ENCODE measurements at places on chromosomes 13 and 19.

- no peak for DNase-seq
Observed at GRCh38 chr19:17579661-17580244, 24.3 kb downstream of the COLGALT1 start.

DNA sequence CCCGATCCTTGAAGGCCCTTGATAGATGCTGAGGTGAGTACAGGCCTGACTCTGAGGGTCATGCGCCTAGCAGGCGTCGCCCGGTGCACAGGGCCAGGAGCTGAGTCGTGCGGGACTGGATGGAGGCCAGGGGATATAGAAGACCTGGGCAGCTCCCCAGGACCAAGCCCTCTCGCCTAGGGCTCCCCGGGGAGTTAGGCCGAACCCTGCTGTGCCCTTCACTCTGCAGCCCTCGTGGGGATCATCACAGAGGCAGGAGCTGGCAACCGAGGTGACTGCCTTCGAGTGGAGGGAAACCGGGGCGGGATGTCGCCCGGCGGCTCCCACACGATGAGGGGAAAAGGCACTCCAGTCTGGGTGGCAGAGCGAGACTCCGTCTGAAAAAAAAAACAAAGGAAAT, 11.7 kb downstream of the CSNK1G2 start:
- no peak for DNase-seq

DNA sequence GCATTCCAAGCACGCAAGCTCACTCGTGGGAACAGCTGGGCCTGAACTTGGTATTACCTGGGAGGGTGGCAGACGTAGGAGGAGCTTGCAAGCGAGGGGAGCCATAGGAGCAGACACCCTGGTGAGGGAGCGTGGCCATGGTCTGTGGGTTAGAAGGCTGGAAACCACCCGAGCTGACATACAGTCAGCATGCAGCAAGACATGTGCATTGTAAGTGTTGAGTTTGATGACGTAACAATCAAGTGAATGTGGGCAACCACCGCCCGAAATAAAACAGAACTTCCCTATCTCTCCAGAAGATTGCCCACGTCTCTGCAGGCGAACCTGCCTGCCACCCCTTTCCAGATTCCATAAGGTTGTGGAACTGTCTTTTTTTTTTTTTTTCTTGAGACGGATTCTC, 26.8 kb downstream of the UBXN6 start:
- no peak for DNase-seq

DNA sequence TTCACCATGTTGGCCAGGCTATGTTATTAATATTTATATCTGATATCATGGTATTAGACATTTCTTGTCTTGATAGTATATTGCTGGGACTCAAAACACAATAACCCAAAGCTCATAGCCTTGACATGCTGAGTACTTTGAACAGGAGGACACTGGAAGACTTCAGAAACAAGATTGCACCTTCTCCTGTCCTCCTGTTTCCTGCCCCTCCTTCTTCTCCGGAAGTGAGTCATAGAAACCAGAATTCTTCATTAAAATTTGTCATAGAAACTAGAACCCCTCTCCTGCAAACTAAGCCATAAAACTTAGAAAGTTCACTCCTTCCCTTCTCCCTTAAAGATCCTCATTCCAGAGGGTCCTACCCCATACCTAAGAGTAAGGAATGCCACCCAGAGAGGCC, 400.2 kb downstream of the SLITRK5 start:
- DNase-seq, result no peak

GRCh38 chr19:13033819-13034611, 38.7 kb downstream of the NFIX start:
- peak; percentile 11 for DNase-seq

GRCh38 chr19:31253526-31254179, 95.6 kb downstream of the TSHZ3 start:
- no peak for DNase-seq

GRCh38 chr19:15104003-15104402, 3.2 kb upstream of the SYDE1 start:
- no peak for DNase-seq

GRCh38 chr13:34421858-34422475, 520.1 kb upstream of the NBEA start:
- DNase-seq, result no peak

- peak; percentile 61 for DNase-seq
Observed at GRCh38 chr13:113758651-113759524, at the start of gene TMEM255B. Gene TMEM255B, plus strand, starts transcription at chr13:113759226. Its CDS starts 44 bp downstream, at chr13:113759270.

DNA sequence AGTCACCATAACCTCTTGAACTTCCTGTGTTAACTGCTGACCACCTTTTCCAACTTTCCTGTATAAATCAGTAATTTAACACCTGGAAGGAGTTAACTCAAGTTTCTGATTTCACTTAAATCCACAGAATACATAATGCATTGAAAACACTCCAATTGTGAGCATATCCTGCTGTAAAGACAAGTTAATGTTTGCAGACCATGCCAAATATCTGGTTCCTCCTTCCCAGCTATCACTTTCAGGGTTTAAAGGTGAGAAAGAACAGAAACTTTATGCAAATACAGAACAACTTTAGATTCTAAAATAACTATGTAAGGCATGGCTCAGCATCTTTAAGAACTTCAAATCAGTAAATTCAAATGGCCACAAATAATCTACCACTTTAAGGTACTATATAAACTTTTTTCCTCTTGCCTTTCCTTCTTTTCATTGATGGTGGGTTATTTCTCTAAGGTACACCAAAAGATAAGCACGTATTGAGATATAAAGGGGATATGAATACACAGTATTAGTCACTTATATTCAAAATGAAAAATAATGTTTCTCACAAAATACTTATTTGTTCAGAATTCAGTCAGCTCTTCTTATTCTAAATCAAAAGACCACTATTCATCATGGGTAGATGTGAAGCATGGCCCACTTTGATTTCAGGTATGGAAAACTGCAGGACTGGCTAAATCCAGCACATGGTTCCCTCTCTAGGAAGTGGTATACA, 6.6 kb upstream of the TPTE2 start:
- no peak for DNase-seq

DNA sequence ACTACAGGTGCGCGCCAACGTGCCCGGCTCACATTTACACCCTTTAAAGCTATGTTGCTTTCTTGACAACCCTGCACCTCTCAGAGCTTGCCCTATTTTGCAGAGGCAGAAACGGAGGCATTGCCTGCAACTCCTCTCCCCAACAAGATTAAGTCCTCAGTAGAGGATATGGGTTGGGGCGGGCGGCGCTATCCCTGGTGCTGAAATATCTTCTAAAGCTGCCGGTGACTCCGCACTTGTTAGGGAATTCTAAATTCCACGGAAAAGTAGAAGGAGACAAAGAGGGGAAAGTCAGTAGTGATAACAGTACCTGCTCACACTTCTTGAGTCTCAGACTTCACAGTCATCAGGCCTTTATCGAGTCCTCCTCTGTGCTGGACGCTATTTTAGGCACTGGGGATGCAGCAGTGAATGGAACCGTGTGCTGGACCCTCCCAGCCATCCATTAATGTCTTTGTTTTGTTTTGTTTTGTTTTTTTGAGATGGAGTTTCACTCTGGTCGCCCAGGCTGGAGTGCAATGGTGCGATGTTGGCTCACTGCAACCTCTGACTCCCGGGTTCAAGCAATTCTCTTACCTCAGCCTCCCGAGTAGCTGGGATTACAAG, 18.0 kb downstream of the SLC5A5 start:
- DNase-seq, result no peak

Data from CD4-positive, alpha-beta T cell treated with Interleukin-6 at 100 ng/mL for 8 hours (primary cell).